ENCODE measurements at places on chromosomes 1 and 21.
A peak's percentile ranks its signal among the peaks of the same experiment; 100 is the strongest.

- DNase-seq = peak; percentile 86
Observed at GRCh38 chr1:224205438-224205840, 22.4 kb downstream of the DEGS1 start.

GRCh38 chr1:211352985-211353515, 26.4 kb downstream of the TRAF5 start:
- DNase-seq = no peak

DNA sequence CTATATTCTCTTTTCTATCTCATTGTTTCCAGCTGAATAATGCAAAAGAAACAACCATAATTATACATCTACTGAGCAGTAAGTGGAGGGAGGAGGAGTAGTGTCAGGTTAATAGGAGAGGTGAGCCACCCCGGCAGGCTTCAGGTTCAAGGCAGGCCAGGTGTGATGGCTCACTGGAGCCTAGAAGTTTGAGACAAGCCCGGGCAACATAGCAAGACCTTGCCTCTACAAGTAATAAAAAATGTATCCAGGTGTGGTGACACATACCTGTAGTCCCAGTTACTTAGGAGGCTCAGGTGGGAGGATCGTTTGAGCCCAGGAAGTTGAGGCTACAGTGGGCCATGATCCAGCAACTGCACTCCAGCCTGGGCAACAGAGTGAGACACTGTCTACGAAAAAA, 1.9 kb upstream of the DIP2A start:
- no peak for DNase-seq

DNA sequence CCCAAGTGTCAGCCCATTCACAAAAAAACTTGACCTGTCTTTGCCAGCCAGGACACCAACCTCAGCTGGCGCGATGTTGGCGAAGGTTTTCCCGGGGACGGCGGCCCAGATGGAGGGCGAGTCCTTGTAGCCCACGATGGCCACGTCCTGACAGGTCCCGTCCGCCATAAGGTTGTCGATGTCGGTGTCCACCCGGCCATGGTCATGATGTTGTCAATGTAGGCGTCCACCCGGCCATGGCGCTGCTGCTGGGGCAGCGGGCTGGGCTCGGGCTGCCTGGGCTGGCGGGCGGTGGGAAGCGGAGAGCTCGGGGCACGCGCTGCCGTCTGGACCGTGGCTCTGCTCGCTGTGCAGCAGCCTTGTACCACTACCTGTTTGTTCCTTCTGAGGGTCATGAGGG, 18.3 kb upstream of the MYOC start:
- DNase-seq = no peak

DNA sequence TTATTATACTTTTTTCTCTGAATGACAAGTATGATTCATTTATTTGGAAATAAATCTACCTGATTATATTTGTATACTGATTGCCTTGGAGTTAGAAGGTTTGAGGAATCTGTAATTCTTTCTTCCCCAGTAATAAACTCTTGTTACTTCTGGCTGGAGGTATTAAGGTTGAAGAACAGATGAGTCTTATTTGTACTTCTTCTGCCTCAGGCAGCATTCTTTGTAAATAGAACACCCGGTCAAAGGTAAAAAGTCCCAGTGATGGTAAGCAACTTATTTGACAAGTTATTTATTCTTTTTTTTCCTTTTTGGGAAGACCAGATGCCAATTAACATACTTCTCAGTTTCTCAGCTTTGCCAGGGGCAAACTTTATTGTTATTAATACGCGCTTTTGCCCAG, 12.9 kb downstream of the SNX27 start:
- no peak for DNase-seq

DNA sequence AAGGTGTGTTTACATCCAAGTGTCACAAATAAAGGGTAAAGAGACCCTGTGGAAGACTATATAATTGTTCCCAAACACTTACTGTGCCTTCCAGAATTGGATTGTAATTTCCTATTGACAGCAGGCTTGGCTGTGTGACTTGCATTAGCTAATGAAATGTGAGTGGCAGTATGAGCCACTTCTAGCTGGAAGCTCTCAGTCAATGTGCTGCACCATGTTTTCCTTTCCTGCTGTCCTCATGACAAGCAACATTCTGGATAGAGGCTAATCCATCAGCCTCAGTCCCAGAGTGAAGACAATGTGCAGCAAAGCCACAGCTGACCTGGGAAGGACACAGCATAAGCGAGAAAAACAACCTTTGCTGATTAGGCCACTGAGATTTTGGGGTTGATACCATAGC, 5.9 kb upstream of the FOXJ3 start:
- no peak for DNase-seq

- DNase-seq = peak; percentile 73
Observed at GRCh38 chr1:76627901-76628300, 239.4 kb upstream of the ST6GALNAC5 start.

- DNase-seq = no peak
Observed at GRCh38 chr1:228884615-228885566, 149.6 kb downstream of the RHOU start.

- DNase-seq = peak; percentile 64
Observed at GRCh38 chr1:26826261-26827105, at the start of gene ZDHHC18. ZDHHC18 (plus strand) TSS chr1:26826688; CDS start chr1:26826805, 117 bp downstream.

DNA sequence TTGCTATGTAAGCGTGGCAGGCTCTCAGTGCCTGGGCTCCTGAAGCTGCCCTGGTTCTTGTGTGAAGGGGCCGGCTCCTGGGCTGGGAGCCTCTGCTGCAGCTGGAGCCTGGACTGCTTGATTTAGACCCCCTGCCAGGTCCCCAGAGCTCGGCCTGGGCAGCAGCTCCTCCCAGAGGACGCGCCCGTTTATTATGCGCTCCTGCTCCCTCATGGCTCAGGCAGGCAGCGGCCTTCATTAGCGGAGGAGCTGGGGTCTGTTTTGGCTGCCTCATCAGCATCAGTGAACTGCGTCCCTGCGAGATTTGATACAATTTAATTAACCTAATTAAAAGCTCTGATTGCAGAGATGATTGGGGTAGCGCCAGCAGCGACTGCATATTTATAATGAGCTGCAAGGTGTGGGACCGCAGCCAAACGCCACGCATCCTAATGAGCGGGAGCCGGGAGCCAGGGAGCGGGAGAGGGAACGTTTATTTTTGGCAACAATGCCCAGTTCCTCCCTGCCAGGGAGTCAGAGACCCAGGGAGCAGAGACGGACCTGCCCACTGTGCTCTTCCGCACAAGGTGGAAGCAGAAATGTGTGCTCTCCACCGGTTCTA, 16.6 kb downstream of the UTP11 start:
- DNase-seq = peak; percentile 42

DNA sequence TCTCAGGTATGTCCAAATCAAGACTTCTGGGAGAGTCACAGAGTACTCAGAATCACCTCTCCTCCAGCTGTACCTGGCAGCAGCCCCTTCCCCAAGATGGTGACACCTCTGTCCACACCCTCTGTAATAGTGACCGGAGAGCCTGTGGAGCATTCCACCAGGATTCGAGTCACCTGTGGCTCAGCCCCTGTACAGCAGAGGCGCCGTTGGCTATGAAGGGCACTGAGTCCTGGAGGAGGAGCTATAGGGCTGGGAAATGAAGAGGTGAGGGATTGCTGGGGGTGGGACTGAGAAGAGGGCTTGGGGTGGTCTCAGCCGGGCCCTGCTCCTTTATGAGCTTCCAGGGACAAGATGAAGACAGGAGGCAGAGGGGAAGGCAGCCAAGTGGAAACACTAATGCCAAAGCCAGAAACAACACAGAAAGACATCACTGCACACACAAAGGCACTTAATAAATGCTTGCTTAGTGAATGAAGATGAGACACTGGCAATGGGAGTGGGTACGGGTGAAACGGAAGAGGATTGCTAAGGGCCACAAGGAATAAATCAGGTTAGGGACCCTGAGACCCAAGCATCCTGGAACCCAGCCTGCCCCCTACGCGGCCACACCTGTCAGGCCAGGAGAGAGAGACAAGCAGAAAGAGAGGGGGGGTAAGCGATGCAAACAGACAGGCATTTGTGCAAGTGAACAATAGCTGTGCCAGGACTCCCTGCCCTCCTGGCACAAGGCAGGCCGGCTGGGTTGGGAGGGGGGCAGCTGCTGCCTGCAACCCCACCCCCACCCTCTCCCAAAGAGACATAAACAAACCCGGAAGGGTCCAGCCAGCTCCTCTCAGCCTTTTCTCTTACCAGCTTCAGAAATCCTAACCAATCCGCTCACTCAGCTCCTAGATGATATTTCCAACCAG, 3.9 kb downstream of the ARHGEF2 start:
- DNase-seq = no peak

DNA sequence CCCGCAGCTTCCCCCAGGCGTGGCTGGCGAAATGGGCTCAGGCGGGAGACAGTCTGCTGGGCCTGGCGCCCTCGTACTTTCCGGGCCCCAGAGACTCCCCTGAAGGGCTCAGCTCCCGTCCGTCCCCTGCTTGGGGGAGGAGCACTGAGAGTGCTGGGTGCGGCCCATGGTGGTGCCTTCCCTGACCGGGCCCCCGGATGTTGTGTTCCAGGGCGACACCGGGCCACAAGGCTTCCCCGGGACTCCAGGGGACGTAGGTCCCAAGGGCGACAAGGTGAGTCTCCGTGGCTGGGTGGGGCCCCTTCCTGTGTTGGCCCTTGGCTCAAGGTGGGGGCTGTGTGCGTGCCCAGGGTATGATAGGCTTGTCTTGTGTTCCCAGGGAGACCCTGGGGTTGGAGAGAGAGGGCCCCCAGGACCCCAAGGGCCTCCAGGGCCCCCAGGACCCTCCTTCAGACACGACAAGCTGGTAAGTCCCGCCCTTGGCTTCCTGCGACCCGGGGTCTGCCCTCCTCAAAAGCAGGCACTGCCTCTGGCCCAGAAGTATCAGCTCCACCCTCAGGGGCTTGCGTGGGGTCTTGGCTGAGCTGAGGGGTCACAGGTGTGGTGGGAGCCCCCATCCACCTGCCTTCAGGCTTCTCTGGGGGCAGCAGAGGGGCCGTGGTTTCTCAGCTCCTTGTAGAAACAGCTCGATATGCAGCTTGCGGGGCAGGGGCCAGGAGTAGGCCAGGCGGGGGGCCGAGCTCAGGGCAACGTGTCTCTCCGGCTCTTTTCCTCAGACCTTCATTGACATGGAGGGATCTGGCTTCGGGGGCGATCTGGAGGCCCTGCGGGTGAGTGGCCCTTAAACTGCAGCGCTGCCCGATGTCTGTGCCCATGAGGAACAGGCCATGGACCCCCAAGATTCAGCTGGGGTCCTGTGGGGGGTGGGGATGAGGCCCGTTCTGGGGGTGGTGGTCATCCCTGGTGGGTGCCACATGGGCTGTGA, 62.3 kb downstream of the SLC19A1 start:
- no peak for DNase-seq

DNA sequence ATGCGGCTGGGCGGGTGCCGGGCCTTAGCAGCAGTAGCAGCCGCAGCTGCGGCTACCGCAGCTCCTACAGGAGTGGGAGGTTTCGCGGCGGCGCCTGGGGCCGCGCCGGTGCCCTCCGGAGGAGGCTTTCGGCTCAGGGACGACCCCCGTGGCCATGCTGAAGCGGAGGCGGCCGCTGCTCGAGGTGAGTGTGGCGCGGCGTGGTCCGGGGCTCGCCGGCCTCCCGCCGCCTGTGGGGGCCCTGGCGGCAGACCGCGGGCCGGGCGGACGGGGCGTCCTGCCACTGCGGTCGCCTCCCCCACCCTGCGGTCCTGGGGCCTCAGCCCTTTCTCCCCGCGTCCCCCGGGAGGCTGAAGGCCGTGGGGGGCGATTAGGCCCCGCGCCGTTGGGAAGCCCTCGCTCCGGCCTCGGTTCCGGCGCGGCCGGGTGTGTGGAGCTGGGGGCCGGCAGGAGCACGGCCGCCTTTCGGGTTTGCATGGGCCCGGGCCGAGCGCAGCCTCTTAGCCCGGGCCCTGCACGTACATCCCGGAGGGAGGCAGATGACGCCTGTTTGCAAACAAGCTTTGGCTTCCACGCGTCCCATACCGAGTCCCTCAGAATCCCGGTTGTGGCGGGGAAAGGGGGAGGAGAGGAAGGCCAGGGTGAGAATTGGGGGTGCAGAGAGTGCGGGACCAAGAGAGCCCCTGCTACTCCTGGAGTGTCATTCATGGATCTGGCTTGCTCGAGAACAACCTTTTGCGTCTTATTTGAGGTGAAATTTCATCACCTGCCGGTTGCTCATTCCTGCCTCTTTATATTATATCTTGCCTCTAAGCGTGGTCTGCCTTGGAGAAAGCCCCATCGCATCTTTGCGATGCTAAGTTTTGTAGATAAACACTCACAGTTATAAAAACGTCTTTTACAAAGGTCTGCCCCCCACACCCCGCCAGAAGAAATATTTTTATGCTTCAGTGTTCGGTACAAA, 613 bp downstream of the ZFYVE9 start:
- peak; percentile 56 for DNase-seq

DNA sequence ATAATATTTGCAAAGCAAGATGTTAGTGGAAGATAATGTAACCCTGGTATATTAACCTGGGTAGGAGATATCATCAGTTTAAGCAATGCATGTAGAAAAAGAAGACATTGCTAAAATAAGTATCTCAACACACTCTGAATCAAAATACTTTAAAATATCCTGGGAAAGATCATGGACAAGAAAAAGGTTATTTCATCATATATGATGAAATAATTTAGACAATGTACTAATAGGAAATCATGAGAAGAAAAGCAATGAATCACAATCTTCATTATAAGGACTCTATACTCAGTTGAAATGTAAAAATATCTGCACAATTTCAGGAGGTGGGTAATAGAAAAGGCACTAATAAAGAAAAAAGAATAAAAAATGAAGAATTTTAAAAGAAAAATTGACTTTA, 158.8 kb downstream of the KCNT2 start:
- no peak for DNase-seq

- DNase-seq = peak; percentile 32
Observed at GRCh38 chr1:25727635-25728286, 72.2 kb upstream of the SELENON start.

GRCh38 chr1:173504268-173504667, 27.1 kb downstream of the PRDX6 start:
- no peak for DNase-seq

DNA sequence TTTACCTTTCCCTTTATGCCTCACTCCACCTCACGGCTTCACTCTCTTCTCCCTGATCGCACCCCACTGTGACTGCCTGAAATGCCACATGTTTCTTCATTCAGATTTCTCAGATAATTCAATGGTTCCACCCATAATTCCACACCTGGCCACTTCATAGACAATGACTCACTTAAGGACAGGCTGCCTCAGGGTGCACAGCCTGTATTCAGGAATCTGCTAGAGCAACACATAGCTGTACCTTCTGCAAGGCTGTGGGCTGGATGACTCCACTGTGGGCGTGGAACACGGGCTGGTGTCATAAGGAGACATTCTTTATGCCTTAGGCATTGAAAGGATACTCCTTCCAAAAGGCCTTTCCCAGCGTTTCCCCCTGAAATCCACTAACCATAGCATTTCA, 36.1 kb downstream of the L1TD1 start:
- DNase-seq = peak; percentile 83

- DNase-seq = no peak
Observed at GRCh38 chr1:3884966-3885365, 15.1 kb downstream of the C1orf174 start.

- no peak for DNase-seq
Observed at GRCh38 chr21:46264690-46265144, 20.7 kb downstream of the MCM3AP start.
